Activated CD4-positive, alpha-beta T cell treated with anti-CD3 and anti-CD28 coated beads, Interleukin-2, amount 10 ng/mL, durations not matched to agents 24 days and 14 days (primary cell): ENCODE measurements at places on chromosomes 3 and 15. TPM values are rescaled to one million over a fixed set of nuclear protein-coding genes. Genes with fewer than 3 reads are reported as not detected.
A peak's percentile ranks its signal among the peaks of the same experiment; 100 is the strongest.

Gene GOLGA6L10
- total RNA-seq: 0.76 and 0.96 TPM in 2 replicates

DNA sequence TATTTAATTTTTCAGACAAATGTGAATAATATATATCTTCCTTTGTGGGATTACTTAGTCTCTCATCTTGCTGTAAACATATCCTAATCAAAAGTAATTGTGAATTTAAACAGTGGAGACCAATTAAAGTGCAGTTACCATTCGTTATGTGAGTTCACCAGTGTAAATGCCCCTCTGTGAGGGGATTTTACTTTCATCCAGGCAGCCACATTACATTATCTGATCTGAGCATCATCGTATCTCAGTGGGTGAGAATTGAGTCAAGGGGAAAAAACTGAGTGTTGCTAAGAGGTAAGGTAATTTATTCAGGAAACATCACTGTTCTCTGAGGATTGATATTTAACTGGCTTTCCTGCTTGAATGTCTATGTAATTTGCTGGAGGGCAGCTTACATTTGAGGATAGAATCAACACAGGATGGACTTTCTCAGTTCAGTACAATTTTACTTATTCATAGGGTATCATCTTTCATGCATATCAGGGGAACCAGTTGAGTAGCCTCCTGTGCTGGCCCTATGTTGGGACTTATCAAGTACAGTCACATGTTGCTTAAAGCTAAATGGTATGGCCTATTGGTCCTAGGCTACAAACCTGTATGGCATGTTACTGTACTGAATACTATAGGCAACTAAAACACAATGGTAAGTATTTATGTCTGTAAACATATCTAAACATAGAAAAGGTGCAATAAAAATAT, 219.7 kb downstream of the CD47 start:
- no peak for DNase-seq

DNA sequence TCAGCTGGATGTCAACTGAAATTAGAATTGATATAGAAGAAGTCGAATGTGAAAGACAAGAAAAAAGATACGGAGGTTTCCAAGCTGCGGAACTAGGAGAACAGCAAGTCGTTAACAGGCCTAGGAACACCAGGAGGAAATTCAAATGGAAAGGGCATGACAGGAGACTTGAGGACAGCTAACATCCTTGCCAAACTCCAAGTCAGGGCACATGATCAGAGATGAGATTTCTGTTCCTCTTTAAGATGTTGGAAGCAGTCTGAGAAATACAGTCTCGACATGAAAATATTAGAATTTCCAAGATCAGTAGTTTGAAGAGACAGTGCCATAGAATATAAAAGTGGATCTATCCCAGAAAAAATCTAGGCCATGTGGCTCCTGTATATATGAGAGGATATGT, 5.0 kb downstream of the MYO5A start:
- DNase-seq: no peak

DNA sequence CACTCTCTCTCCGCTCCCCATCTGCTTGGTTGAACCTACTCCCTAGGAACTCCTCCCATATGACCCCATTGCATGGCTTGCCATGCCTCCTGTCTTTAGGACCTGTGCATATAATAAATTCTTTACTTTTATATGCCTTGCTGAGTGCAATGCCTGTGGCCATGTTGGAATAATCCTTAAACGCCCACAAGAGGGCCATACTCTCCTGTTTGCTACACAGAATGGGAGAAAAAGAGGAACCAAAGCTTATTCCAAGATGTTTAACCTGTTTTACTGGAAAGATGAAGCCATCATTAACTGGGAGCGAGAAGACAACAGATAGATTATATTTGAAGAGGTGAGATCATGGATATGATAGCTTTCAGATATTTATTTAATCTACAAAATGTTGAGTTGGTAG, 1097.8 kb downstream of the NAALADL2 start:
- DNase-seq: no peak

- DNase-seq: no peak
Measured at GRCh38 chr3:42730294-42730693, 27.7 kb upstream of the HHATL start.

GRCh38 chr3:40914475-40914874, 284.8 kb upstream of the CTNNB1 start:
- DNase-seq: peak; percentile 37

Gene ADCY5
- not detected in 2 replicates for total RNA-seq

DNA sequence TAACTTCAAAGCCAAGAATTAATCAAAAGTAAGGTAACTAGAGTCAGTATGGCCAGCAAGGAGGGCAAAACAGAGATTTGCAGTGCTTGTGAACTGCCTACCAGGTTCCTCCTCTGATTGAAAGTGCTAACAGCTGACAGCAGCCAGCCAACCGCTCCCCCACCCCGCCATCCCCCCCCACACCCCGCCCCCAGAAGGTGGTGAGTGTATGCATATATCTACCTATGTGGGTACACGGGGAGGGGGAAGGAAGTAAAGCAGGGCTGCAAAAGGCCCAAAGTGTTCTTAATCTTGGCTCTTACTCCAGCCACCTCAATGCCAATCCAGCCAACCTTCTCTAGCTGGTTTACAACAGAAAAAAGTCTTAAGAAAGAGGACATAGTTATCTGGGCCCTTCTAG, 50.7 kb downstream of the RAF1 start:
- DNase-seq: no peak

DNA sequence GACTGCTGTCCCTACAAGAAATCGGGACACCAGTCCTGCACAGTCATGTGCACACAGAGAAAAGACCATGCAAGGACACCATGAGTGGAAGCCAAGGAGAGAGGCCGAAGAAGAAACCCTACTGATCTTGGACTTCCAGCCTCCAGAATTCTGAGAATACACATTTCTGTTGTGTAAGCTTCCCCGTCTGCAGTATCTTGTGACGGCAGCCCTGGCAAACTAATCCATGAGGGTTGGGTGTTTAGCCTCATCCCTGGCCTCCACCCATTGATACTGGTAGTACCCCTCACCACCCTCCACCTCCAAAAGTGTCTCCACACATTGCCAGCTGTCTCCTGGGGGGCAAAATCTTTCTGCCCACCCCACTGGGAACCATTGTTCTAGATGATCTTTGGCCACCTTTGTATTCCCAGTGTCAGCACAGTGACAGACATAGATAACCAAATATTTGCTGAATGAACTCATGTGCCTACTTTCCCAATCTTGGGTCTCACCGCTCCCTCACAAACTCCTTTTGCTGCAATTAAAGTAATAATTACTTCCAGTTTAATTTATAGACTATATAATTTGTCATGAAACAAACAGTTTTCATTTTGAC, 83.8 kb downstream of the RAD18 start:
- DNase-seq: no peak

DNA sequence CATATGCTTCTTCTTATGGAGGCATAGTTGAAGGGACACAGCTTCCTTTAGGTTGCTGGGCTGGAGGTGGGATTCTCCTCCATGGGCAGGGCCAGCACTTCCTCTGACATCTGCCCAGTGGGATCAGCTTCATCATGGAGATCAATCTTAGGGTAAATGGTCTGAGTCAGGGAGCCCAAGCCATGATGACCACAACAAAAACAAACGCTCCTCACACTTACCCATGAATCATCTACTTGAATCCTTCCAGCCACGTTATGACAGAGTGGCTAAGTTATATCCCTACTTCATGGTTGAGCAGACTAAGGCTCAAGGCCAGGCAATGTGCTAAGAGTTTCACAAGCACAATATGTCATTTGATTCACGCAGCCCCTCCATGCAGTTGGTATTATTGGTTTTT, 87.2 kb upstream of the NMNAT3 start:
- DNase-seq: no peak

Gene OR5H1
- not detected in 2 replicates for total RNA-seq

- DNase-seq: no peak
Measured at GRCh38 chr3:152581951-152582350, 253.0 kb upstream of the P2RY1 start.

Gene GP5
- 0.12 and 0.26 TPM in 2 replicates for total RNA-seq

GRCh38 chr3:138332472-138333073, 2.9 kb upstream of the NME9 start:
- DNase-seq: no peak

Gene TIGIT
- 2.5 and 4.7 TPM in 2 replicates for total RNA-seq

GRCh38 chr15:78422571-78423340, 15.3 kb upstream of the IREB2 start:
- DNase-seq: peak; percentile 88

GRCh38 chr3:81013360-81013759, 748.1 kb downstream of the GBE1 start:
- no peak for DNase-seq
